ENCODE measurements at places on chromosomes 4 and X. TPM values are rescaled to one million over a fixed set of nuclear protein-coding genes. Genes with fewer than 3 reads are reported as not detected.

Gene SSX4B
- total RNA-seq: not detected

Gene FGFBP2
- total RNA-seq: 2.6 TPM

Gene TCEAL1
- 22.1 TPM for total RNA-seq

DNA sequence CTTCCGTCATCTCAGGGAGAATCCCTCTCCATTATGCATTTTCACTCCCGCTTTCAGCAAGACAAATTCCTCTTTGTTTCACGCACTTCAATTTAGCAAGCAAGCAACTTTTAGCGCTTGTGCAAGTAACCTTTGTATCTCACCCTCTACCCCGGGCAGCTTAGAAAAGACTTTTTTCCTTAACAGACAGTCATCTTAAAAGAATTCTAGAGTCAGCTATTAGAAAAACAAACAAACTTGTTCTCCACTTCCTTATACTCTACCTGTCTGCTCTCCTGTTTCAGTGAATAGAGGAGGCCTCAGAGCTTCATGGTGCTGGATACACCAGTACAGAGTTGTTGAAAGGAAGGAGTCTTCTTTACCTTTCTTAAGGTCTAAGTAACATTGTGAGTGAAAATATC lies 12.1 kb downstream of the TIGD2 start:
- no peak for DNase-seq

Gene CXCL3
- total RNA-seq: 0.43 TPM

Gene PRRG3
- total RNA-seq: 1.1 TPM
